ENCODE measurements at places on chromosomes 6 and 20.

DNA sequence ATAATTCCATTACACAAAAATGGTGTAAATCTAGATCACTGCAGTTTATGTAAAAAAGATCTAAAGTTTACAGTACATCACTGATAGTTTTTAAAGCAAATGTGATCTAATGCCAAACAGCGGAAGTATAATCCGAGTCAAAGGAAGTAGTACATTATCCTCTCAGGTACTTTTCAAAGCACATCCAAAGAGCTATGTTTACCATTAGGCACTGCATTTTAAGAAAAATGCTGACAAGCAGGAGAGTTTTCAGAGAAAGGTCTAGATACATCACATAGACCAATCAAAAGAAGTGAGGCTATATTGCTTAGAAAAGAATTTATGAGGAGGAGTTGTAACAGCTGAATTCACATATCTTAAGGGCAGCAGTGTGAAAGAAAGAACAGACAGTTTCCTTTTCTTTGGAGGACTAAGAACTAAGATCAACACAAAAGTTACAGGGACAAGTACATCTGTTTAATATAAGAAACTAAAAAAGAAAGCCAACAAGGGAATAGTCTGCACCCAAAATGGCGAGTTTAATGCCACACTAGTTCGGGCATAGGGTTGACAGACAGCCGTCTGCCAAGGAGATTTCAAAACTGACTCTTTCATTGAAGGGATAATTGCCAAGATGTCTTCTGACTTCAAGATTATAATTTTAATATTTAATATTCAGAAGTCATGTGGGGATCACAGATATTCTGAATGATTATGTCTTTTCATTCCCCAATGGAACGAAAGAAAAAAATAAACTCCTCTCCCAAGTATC lies 1.4 kb downstream of the ZNF184 start:
- DNase-seq: no peak

GRCh38 chr6:163903541-163903940 lies 489.0 kb downstream of the QKI start:
- DNase-seq: no peak

DNA sequence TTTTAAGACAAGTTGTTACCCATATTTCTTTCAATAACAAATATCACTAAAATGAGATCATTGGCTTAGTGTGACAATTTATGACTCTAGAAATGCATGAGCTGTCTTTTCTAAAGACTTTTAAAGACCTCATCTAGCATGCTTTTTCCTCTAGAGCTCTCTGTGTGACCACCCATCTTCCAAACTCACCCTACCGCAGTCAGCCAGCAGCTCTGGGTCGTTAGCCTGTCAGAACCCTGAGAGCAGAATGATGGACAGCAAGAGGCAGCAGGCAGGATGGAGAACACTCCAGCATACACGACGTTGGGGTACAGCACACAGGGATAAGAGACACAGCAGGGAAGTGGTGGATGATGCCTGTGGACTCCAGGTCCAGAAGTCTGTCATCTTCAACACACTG lies 45.1 kb upstream of the TBX18 start:
- DNase-seq: no peak

GRCh38 chr6:87572021-87572420 lies 17.8 kb downstream of the RARS2 start:
- DNase-seq: no peak

- no peak for DNase-seq
These were observed 39.2 kb downstream of the PREX1 start for GRCh38 chr20:48788486-48789072.

DNA sequence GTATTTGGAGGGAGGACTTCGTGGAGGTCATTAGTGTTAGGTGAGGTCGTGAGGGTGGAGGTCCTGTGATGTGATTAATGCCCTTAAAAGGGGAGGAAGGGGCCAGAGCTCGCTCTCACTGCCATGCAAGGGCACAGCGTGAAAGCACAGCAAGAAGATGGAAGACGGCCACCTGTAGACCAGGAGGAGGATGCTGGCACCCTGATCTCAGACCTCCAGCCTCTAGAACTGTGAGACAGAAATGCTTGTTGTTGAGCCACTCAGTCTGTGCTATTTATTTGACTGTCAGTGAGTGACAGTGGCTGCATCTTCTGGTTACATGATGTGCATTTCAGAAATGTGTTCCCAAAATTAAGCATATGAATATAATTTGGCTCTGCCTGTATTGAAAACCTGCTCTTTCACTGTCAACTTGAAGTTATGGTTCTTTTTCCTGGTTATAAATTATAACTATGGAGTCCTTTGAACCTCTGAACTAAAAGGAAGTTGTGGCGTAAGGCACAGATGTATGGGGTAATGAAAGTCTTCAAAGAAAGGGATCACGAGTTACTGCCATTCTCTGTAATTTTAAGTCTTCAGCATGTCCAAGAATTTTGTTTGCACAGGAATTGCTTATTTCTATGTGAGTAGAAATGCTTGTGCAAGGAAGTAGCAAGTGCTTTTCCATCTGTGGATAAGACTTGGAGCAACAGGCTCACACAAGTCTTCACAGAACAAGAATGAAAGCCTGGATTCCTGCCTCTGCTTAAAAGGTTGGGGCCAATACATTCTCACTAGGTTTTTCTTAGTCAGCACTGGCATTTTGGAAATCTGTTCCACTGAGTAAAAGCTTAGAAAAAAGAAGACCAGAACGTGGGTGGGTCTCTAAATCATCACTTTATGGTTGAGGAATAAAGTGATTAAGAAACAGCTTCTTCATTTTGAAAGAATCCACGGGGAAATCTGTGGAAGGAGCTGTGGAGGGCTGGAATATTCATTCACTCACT lies 10.3 kb downstream of the PPP1R14C start:
- DNase-seq: no peak

- no peak for DNase-seq
These were observed 8.5 kb downstream of the TRIM15 start for GRCh38 chr6:30171677-30172471.

DNA sequence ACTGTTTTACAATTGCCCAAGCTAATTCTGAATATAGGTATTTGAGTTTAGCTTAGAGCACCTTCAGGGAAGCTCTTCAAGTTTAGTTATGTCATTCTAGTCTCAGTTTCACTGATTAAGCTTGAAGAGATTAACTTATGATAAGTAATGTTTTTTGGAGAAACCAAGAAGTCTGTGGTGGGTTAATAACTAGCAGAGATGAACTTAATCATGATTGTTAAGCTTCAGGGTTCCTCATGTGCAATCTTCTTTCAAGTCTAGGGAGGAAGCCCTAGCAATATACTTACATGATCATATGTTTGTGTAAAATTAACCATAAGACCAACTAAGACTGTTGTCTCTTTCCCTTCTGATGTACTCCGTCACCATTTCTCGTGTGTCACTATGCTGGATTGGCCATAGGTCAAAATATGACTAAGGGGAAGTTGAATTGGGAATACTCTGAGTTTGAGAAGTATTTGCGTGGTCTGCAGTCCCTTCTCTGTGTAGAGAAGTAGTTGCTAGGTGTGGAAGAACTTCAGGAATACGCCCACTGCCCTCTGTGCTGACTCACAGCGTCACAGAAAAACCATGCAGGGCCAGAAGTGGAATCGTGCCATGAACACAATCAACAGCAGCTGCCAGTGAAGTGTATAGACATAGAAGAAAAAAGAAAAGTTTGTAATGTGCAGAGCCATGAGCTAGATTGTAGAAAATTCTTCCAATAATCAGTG lies 88.3 kb downstream of the SH3BGRL2 start:
- no peak for DNase-seq

DNA sequence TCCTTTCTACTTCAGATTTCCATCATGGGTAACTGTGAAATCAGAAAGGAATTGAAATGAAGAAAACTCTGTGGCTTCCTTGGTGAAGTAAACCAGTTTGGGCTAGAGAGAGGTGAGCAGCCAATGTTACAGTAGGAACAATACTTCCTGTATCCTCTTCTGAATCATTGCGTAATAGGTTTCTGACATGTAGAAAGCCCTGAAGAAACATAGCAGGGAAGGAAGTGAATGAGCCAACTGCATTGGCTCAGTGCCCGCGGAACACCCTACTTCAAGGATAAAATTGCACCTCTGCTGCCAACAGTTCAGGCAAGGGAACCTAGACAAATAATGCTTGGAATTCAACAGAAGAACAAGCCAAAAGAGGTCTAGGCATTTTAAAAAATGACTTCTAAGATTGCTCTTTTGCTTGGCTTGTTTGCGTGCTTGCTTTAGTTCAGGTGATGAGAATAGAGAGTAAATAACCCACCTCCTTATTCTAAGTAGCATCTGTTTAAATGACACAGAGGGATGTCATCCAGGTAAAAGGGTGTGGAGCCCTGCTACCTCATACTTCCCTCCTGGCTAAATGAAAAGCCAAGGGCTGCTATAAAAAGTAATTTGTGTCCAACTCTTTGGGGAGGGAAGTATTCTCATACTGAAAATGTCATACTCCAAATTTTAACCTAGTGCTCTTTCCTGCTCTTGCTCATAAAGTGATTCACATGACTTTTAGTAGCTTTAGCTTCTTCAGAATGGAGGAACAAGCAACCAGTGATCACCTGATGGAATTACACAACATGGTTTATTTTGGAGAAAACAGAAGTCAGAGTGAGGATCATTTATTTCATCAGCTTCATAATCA lies 30.0 kb upstream of the AKIRIN2 start:
- peak; percentile 72 for DNase-seq

DNA sequence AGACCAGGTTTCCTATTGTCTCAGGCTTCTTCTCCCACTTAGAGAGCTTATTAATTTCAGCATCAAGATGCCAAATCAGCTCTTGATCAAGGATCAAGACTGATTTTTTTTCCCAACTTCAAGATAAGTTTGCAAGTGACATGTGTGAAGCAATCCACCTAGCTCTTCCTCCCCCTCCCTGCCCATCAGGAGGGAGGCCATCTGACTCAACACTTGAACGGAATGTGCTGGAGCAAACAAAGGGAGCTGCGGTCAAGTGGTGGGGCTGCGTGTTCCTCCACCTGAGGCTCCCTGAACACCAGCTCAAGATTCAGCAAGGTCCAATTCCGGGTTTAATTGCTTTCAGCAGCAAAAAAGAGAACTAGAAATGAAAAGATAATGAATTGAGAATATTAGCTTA lies 38.7 kb downstream of the TTI1 start:
- DNase-seq: peak; percentile 23
